ENCODE measurements at places on chromosomes 7 and 10.

- no peak for DNase-seq
These were observed 8.8 kb upstream of the CALML5 start for GRCh38 chr10:5508161-5508604.

DNA sequence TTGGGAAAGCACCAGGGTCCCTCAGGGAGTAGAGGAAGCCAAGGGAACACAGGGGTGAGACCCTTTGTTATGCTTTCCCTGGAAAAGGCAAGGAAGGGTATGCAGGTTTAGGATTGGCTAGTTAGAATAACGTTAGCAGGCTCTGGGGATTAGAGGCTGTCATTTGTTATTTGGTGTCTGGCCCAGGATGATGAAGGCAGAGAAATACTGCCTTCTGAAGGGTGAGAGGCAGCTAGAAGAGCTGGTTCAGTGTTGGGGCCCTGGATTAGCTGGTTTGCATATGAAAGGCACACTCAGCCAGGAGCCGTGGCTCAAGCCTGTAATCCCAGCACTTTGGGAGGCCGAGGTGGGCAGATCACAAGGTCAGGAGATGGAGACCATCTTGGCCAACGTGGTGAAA lies 3.0 kb upstream of the PILRA start:
- DNase-seq = no peak

- no peak for DNase-seq
These were observed 55.2 kb downstream of the CDK6 start for GRCh38 chr7:92781117-92781720.

DNA sequence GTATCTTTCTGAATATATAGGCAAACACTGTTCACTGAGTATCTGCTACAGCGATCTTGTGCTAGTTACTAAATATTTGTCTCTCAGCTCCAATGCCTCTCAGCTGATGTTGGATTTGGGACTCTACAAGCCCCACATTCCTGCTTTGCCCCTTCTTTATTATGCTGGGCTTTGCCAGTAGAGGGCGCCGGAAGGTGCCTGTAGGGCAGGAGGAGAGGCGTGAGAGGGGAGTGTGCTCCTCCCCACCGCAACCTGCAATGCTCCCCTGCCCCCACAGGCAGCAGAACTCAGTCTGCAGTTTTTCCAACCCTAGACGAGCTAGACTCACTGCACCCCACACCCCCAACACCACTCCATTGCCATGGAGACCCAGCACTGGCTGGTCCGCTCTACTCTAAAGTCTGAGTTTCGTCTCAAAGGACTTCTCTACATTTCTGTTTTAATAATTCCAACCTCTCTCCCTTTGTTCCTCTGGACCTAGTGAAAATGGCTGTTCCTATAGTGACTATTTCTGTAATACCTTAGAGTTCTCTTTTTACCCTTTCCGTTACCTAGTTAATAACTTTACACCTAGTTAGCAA lies 337.6 kb downstream of the CCSER2 start:
- peak; percentile 13 for DNase-seq

GRCh38 chr7:79199961-79200360 lies 253.5 kb downstream of the MAGI2 start:
- DNase-seq = no peak

GRCh38 chr10:110044681-110045080 lies 36.9 kb downstream of the ADD3 start:
- DNase-seq = no peak

DNA sequence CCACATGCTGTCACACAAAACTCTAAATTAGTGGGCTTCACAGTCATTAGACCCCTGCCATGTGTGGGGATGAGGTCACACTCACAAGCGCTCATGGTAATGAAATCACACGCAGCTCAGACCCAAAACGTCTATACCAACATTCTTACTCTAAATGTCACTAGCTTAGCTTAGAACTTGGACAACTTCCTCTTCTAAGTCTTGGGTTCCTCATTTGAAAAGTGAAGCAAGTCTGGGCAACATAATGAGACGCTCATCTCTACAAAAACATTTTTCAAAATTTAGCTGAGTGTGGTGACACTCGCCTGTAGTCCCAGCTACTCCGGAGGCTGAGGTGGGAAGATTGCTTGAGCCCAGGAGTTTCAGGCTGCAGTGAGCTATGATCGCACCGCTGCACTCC lies 92.7 kb upstream of the MACROH2A2 start:
- DNase-seq = no peak

- DNase-seq = no peak
These were observed 23.0 kb downstream of the JCAD start for GRCh38 chr10:30036341-30036740.

DNA sequence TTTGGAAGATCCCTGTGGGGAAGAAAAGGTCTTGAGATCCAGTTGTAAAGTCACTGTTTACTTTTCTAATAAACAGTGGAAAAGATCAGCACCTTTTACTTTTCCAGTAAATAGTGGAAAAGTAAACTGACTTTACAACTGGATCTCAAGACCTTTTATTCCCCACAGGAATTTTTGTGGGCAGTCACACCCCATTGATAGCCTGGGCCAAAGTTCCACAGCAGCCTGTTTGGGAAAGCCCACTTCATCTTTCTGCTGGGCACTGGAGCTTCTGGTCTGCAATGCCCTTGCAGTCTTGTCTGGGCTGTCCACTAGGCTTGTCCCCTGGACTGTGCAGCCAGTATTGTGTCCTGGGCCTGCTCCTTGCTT lies 50.2 kb downstream of the ADCY1 start:
- no peak for DNase-seq

- DNase-seq = no peak
These were observed 683.9 kb downstream of the XPNPEP1 start for GRCh38 chr10:109239371-109239770.

GRCh38 chr10:28125701-28126100 lies 126.8 kb upstream of the ODAD2 start:
- DNase-seq = no peak

- DNase-seq = no peak
These were observed 490 bp upstream of the ZNF239 start for GRCh38 chr10:43574906-43575305.

- DNase-seq = no peak
These were observed 42.9 kb downstream of the GRM8 start for GRCh38 chr7:127209886-127210285.

- DNase-seq = no peak
These were observed 149.8 kb downstream of the DOCK4 start for GRCh38 chr7:112056409-112056808.

GRCh38 chr10:33532901-33533300 lies 198.4 kb upstream of the NRP1 start:
- no peak for DNase-seq

DNA sequence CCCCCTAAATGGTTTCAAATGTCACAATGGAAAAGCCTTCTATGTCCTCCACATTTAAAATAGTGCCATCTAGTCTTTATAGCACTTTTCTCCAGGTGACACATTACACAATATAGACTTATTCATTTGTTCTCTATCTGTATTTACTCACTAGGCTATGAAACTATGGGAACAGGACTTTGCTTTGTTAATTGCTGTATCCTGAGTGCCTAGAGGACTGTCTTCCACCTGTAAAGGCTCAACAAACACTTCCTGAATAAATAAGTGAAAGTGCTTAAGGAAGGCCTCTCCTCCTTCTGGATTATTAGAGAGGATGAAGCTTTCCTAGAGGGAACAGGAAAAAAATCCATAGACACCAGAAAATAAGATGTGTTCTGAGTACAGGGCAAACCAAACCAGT lies 397.6 kb upstream of the LRRN3 start:
- no peak for DNase-seq

- no peak for DNase-seq
These were observed 410.7 kb downstream of the POM121L12 start for GRCh38 chr7:53446170-53446569.

- DNase-seq = no peak
These were observed 91.1 kb downstream of the MAD1L1 start for GRCh38 chr7:2141651-2142050.

DNA sequence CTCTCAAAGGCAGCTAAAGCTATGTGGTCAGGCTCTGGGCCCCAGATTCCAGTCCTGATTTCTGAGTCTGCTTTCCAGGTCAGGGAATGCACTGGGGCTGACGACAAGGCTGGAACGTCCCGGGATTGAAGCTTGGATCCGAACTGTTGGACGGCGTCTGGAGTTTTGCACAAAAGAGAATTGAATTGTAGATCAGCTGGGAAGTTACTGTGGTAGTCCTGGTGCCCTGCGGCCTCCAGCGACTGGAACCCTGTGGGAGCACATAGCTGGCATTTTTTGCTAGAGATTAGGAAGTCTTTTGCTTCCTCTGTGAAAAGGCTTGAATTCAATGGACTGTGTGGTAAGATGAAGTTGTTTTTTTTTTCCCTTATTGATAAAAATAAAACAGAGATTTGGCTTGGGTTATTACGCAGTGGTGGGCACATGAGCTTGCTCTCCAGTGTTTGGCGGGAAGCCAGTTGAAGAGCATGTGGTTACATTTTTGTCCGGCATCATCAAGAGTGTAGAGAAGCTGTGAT lies at the start of gene HK1:
Gene HK1 (plus strand): TSS at position 51 of the 518 bp plus-strand sequence.
- DNase-seq = no peak

DNA sequence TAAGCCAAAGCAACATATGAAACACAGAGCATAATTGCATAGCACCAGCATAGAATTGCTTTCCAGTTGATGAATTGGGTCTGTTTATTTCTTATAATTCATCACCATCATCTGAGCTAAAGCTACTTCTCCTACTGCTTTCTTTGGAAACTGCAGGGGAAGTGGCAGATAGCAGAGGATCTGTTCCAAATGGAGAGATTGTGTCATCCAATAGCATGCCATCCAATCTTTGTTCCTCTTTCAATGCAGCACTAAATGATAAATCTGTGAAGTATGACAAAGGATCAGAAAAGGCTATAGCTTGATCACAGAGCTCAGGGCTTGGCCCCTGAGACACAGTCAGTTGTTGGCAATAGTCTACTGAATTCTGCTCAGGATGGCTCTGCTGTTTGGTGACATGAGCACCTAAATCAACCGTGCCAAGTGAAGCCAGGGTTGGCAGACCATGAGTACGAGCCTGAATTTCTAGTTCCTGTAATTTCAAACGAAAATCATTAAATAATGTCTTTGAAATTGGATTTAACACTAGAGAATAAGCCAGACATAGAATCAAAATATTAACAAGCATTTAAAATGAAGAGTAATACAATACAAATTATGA lies 90.0 kb downstream of the TFEC start:
- no peak for DNase-seq

GRCh38 chr10:20785174-20785573 lies 111.9 kb downstream of the NEBL start:
- no peak for DNase-seq

DNA sequence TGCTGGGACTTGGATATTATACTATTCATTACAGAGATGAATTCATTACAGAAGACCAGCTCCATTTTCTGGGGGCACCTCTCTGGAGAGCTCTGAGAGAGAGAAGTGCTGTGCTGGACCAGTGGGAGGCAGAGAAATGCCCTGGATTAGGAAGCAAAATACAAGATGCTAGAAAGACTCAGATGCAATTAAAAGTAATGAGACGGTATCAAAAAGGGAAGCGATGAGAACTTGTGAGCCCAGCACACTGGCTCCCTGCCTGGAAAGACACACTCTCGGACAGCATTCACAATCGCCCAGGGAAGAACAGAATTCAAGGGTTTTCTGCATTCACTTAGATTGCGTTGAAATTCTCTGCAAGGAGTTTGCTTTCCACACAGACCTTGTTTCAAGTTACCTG lies 3.5 kb upstream of the FRAT2 start:
- no peak for DNase-seq

- DNase-seq = no peak
These were observed 20.9 kb upstream of the BTBD16 start for GRCh38 chr10:122249991-122250750.

GRCh38 chr10:79079054-79079397 lies 10.3 kb downstream of the ZMIZ1 start:
- no peak for DNase-seq

DNA sequence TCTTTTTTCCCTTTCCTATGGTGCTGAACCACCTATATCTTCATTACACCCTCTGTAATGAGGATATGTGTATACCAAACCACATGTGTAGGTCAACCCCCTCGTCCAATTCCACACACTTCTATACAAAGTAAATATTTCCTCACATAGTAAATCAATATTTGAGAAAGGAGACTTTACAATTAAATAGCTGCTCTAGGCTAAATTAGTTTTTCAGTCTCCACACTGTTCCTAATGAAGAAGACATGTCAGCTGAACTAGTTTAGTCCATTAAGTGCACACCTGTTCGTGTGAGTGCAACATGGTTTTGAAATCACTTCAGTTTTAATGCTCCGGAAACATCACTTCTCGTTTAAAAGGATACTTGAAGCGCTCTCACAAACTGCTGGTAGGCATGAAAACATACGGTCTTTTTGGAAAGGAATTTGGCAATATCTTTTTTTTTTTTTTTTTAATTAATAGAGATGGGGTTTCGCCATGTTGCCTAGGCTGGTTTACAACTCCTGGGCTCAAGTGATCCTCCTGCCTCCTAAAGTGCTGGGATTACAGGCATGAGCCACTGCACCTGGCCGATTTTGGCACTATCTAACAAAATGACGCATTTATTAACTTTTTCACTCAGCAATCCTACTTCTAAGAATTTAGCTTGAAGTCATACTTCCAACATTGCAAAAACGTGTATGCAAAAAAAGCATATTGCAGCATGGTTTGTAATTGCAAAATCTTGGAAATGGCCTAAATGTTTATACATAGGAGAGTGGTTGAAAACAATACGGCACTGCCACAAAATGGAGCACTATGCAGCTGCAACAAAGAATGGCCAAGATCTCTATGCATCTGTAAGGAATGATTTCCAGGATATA lies 2.1 kb upstream of the XRCC2 start:
- no peak for DNase-seq

DNA sequence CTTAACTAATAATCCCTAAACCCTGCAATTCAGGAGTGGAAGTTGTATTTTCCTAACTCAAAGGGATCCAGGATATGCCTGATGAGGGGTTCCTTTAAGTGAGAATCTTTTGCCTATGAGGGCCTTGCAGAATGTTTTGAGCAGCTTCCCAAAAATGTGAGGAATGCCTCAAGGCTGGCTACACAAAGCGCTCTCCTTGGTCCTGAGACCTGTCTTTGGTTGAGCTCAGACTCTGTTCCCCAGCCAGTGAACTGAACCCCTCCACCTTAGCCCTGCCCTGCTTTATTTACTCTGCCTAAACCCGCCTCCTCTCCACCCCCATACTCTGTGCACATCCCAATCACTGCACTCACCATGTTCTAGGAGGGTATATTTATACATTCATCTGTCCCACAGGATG lies 108.6 kb downstream of the NRCAM start:
- DNase-seq = no peak

DNA sequence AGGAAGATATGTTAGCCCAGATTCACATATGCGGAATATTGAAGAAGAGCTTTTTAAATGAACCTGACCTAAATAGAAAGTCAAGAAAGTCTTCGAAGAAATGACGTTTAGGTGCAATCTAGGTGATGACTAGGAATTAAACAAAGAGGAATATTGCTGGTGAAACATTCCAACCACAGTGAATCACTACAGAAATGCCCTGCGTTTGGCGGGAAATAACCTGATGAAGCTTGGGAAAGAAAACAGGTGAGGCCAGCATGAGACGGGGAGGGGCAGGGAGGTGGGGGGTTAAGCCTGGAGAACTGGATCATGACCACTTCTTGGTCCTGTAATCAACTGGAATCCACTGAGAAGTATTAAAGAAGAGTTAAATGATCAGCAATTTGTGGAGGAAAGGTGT lies 299.4 kb upstream of the VSTM2A start:
- no peak for DNase-seq

All from activated naive CD4-positive, alpha-beta T cell treated with anti-CD3 and anti-CD28 coated beads, Interleukin-2, amount 50 U/mL, for 16 hours (primary cell).